Thoracic aorta (tissue), 2 donors: ENCODE measurements at places on chromosomes 7 and 10.

DNA sequence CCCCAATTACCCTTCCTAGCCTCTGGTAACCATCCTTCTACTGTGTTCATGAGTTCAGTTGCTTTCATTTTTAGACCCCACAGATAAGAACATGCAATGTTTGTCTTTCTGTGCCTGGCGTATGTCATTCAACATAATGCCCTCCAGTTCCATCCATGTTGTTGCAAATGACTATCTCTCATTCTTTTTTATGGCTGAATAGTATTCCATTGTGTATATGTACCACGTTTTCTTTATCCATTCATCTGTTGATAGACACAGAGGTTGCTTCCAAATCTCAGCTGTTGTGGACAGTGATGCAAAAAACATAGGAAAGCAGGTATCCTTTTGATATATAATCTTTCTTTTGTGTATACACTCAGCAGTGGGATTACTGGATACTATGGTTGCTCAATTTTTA is 51.2 kb downstream of the RAPGEF5 start:
- no peak for DNase-seq

- no peak for DNase-seq
Measured at GRCh38 chr7:155053002-155053401, 17.1 kb upstream of the HTR5A start.

- no peak for DNase-seq
Measured at GRCh38 chr7:31408140-31408729, 67.7 kb upstream of the NEUROD6 start.

GRCh38 chr10:114239117-114239993 is at the start of gene VWA2:
Gene VWA2, plus strand, starts transcription at chr10:114239254. Its CDS starts 9,460 bp downstream, at chr10:114248714.
- DNase-seq = no peak

DNA sequence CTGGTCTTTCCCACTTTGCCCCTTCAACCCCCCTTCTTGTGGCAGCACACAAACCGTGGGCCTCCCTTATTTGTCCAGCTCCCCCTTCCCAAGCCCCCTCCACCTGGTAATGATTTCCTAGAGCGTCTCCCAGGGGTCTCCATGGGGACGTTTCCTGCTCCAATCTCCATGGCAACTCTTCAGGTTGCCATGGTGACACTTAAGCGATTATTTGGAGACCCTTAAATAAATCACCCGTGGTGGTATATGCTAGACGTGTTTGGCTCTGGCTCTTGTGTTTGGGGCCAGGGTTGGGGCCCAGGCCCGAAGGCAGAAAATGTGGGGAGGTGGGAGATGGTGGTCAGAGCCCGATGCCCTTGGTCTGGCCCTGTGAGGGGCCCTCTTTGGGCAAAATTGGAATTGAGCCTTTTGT is 41.1 kb upstream of the DLG5 start:
- no peak for DNase-seq

- no peak for DNase-seq
Measured at GRCh38 chr7:148286150-148286549, 304.4 kb upstream of the C7orf33 start.

DNA sequence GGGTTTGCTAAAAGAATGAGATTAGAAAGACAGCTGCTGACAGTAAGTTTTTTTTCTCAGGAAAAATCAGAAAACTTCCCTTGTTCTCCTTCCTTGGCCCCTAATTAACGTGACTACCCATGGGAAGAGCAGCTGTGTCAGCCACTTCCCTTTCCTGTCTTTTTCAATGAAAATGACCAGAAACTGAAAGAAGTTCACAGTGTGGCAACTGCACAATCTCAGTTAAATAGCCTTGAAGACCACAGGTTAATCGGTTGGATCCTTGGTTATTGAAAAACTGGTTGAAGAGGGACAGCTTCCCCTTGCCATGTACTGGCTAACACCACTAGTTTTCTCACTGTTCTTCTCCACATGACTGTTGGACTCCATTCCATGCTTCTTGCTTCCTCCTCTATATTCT is 148.8 kb upstream of the AGR3 start:
- no peak for DNase-seq

DNA sequence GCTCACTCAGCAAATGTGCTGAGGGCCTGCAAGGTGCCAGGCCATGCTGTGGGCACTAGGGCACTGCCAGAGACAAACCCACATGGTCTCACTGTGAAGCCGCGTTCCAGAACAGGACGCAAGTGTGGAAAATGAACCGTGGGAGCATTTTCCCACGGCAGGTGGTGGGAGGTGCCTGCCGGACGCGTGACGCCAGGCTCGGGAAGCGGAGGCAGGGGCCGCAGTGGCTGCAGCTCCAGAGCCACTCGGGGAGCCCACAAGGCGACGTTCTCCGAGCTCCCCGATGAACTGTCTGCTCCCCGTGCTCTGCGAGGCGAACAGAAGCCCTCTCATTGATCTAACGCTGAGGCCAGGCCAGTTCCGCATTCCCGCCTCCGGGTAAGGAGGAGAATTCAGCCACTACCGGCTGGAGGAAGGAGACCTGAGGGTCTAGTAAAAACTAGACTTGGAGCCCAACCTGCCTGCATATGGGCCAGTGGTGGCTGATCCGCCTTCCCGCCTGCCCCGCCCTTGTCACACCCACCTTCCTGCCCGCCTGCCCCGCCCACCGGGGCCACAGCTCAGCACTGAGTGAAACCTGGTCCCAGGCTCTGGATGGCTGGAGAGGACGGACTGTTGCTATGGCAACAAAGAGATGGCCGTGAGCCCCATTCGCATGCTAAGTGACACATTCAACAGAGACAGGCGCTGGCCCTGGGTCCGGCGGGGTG is 13.1 kb downstream of the ADGRA1 start:
- DNase-seq = no peak

DNA sequence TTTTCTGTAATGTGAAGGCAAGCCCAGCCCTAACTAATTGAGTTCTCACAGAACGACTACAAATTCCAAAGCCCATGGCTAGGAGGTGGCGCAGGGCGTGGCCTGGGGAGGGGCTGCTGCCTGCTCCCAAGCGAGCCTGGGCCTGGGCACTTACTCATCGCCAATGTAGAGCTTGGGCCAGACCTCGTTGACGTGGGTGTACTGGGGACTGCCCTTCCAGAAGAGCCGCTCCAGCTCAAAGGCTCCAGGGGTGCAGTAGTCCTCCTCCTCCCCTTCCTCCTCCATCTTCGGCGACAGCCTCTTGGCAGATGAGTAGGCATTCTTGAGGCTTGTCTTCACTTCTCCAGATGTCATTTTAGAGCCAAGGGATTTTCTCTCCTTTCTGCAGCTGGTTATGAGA is 53.3 kb upstream of the SAMD8 start:
- DNase-seq = no peak

DNA sequence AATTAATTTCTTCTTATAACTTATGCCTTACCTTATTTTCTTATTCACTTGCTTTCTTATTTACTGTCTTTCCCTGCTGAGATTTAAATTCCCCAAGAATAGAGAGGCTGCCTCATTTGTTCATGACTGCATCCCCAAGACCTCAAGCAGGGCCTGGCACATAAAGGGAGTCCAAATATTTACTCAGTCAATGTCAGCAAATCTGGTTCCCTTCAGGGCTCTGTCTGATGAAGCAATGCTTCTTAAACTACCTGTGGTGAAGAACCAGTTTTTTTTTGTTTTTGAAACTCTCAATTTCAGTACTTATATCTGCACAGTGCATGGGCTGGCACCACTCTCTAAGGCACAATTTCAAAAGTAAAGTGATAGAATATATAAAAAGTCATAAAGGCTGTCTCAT is 4.7 kb downstream of the ZNF239 start:
- DNase-seq = no peak

- DNase-seq = no peak
Measured at GRCh38 chr7:120168066-120168465, 104.9 kb upstream of the KCND2 start.

GRCh38 chr7:77830649-77831355 is 32.2 kb downstream of the PHTF2 start:
- no peak for DNase-seq

DNA sequence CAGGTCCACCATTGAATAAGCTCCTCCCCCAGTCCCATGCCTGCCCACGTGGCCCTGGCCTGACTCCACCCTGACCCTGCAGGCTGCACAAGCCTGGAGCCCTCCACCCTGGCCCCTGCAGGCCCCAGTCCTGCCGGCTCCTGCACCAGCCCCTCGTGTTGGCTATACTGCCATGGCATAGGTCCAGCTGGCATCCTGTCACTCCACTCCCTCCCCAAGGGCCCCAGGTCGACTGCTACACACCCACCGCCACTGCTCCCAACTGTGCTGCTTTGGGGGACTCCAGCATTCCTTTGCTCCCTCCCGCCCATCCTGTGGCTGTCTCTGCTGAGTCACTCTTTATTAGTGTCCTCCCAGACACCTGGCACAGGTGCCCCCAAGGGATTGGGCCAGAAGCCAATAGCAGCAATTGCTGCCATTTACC is 32.4 kb upstream of the HSPA12A start:
- DNase-seq = no peak

GRCh38 chr10:129958629-129959543 is 5.2 kb downstream of the EBF3 start:
- DNase-seq = no peak

DNA sequence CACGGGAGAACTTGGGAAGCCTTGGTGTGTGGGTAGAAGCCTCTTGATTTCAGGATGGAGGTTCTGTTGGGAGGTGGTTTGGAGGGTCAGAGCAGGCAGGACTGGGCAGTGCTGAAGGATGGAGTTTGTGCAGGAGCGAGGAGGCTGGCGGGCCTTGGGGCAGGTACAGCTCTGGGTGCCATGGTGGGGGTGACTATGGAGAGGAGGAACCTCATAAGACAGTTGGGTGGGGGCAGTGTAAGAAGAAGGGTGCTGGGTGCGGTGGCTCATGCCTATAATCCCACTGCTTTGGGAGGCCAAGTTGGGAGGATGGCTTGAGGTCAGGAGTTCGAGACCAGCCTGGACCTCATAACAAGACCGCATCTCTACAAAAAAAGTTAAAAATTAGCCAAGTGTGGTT is 54.7 kb upstream of the GTF2IRD1 start:
- DNase-seq = no peak

DNA sequence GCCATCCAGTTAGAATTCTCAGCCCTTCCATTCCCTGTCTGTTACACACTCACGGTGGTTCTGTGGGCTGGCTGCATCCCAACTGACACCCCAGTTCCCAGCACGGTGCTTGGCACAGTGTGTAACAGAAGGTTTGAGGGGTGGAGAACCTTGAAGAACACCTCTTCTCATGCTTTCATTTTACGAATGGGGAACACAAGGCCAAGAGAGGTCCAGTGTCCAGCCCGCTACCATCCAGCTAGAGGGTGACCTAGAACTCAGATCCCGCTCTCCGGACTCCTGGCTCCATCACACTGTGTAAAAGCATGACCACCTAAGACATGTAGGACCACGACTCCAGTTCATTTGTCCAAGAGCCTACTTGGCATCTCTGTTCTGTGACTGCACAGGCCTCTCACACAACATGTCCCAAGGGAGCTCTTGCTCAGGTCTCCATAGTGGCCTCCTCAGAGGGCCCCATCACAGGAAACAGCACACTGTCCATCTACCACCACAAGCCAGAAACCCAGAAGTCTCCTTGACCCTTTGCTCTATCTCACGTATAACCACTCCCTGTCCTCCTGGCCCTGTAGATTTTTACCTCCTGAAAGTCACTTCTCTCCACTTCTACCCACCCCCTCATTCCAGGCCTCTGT is 2.8 kb upstream of the CDH23 start:
- DNase-seq = no peak

DNA sequence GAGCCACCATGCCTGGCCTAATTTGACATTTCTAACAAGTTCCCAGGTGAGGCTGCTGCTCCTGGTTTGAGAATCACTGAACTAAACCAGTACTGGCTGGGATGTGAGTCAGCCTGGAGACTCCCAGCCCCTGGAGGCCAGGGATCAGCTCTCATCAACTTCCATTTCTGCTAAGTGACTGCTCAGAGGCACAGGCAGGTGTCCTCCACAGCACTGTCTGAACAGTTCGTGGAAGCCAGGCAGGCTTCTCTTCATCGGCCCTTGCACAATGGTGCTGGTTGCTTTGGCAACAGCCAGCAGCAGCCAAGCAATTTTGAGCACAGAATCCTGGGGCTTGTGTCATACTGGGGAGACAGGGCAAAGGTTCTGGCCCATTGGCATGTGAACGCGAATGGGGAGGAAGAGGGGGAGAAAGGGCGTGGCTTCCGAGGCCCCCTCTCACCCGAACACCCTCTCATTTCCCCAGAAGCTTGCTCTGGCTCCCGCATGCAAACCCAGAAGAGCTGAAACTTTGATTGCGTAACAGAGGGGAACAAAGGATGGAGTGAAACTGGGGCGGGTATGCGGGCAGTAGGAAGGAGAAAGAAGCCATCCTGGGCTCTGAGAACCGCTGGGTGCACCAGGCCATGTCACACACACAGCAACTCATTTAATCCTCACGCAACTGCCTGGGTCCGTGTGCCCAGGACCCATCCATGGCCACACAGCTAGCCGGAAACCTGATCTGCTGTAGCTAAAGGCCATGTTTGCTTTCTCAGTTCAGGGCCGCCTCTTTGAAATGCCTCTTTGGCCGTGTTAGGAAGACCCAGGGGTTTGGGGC is 9.0 kb upstream of the POR start:
- DNase-seq = peak; percentile 19

DNA sequence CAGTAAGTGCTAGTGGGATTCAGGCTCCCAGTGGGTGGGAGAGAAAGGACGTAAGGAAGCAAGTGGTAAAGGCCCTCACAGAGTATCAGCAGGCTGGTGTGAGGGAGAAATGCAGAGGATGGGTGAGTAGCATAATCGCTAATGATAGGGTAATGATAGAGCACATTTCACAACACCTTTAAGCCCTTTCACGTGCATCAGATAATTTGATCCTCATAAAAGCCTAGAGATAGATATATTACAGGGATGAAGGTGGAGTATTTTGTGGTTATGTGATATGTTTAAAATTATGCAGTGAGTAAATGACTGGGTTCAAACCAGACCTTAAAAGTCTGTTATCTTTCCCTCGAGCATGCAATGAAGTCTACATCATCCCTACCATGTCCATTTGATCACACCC is 10.3 kb downstream of the LEP start:
- DNase-seq = no peak

DNA sequence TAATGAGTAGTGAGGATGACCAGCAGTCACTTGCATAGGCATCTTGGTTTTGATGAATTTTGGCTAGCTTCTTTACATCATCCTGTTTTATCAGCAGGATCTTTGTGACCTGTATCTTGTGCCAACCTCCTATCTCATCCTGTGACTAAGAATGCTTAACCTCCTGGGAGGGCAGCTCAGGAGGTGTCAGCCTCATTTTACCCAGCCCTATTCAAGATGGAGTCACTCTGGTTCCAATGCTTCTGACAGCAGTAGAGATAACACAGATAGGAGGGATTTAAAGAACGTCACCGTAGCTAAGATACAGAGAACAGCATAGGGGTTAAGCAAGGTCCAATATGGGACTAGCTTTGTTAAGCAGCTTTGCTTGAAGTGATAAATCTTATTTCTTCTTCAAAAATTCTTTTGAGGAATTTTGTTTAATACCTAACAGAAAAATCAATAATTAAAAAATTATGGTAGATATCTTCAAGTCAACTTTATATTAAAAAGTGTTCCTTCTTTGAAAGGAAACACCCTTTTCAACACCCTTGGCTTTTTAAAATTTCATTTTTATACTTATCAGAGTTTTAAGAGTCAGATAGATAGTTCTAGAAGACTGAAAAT is 39.9 kb downstream of the TMEM229A start:
- no peak for DNase-seq

- DNase-seq = no peak
Measured at GRCh38 chr7:30931929-30932540, 20.4 kb downstream of the AQP1 start.
